ENCODE measurements at places on chromosomes 6 and 20.

- no peak for DNase-seq
Observed at GRCh38 chr6:39281312-39281980, 32.8 kb downstream of the KCNK17 start.

GRCh38 chr6:38632490-38632889, 7.2 kb downstream of the BTBD9 start:
- DNase-seq: no peak

- DNase-seq: no peak
Observed at GRCh38 chr6:33443619-33444504, 10.5 kb upstream of the ZBTB9 start.

DNA sequence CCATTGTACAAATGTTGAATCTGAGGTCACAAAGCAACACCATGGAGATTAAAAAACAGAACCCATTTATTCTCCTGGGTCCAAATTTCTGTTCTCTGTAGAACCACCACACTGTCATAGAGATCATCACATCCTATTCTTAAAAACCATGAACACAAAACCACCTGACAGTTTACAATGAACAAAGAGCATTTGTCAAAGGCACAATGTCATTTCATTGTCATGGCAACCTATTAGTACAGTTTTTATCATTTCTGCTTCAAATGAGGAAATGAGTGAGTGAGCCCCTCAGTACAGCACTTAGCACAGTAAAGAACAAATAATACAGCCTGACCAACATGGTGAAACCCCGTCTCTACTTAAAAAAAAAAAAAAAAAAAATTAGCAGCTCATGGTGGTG, 23.1 kb upstream of the LAMP5 start:
- DNase-seq: no peak

DNA sequence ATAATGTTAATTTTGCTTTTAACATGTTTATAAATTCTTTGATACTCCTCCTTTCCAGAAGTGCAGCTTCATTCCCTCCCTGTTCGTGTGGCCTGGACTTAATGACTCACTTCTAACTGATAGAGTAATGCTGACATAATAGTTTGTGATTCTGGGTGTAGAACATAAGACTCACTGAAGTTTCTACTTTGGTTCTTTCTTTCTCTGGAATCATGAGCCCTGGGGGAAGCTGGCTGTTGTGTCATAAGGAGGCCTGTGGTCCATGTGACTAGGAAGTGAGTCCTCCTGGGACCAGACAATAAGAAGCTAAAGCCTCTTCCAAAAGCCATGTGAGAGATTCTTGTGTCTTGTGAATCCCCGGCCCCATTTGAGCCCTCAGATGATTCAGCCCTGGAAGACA, 30.5 kb upstream of the HLA-G start:
- DNase-seq: no peak

- DNase-seq: no peak
Observed at GRCh38 chr20:41001497-41001896, 27.1 kb upstream of the TOP1 start.

- no peak for DNase-seq
Observed at GRCh38 chr6:152378169-152378568, 259.0 kb downstream of the SYNE1 start.

- no peak for DNase-seq
Observed at GRCh38 chr20:48492015-48492714, 335.6 kb downstream of the PREX1 start.

DNA sequence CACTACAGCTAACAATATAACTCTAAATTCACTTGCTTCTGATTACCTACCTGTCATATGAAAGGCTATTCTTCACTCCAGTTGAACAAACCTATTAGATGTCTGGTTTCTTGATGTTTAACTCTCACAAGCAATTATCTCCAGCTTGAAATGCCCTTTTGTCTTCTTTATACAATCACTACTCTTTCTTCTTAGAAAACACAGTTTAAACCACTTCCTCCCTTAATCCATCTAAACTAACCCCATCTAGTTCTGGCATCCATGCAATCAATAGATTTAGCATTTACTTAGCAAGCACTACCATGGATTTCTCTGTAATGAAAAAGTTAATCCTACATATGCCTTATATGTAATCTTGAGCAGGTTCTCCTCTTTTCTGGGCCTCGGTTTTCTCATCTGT, 127.3 kb downstream of the ATXN1 start:
- no peak for DNase-seq

- DNase-seq: no peak
Observed at GRCh38 chr20:16096756-16097326, 476.4 kb downstream of the KIF16B start.

GRCh38 chr6:17103715-17104114, 1.9 kb downstream of the STMND1 start:
- DNase-seq: no peak

DNA sequence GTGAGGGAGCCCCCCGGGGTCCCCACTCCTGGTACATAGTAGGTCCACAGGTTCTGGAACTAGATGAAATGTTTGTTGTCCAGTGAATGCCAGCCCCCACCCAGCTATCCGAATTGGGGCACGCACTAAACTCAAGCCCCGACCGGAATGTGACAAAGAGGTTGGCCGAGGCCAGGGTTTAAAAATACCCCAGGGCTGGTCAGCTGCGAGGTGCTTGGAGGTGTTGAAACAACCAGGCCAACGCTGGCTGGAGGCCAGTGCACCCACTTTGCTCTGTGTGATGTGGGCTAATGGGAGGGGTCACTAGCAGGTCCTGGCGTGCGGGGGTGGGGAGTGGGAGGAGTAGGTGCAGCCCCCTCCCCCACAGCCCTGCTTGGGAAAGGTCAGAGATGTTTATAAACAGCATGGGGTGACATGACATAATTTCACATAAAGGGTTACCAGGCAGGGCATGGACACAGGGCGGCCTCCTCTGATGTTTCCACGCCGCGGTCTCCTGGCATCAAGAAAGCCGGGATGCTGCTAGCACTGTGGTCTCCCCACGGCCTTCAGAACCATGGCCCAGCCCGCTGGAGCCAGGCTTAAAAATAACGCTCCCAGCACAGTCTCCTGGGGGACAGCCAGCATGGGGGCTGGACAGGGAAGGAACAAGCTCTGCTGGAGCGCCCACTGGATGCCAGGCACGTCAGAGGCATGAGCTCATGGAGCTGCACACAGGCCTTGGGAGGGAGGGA, 111.2 kb upstream of the PTPN1 start:
- no peak for DNase-seq

DNA sequence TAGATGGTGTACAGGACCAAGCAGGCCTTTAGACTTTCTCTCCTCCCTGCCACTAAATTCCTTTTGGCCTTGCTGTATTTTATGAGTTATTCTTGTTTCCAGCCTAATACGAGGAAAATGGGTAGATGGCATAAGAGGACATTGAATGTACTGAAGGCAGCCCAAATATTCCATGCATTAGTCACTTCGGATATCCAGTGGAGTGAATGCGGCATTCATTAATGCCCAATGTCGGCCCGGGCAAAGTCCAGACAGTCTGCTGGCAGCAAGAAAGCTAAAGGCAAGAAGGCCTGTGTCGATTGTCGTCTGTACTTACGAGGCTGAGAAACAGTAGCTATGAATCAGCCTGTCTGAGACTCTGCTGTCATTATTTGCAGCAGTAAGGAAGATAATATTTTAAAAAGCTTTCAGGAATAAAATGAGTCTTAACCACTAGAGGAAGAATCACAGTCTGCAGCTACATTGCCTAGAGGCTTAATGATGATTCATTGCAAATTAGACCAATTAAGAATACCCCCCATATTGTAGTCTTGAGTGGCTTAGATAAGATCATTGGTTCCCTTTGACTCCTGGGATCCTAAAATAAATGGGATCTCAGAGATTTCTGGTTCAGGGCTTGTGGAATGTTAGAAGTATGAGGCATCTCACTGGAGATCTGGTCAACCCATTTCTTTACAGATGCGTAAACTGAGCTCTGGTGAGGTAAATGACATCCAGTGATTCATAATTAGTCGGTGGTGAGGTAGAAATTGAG, 534.1 kb upstream of the JAG1 start:
- DNase-seq: no peak

DNA sequence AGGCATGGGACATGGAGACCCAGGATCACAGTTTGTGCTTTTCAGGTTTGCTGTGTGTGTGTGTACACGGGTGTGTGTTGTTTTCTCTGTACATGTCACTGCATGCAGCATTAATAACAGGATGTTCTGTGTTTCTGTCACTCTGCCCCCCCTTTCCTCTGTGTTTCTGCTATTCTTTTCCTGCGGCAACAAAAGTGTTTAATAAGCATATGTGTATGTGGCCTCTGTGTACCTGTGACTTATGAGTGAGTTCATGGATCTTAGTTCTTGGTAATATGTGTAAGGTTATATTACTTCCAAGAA, 9.8 kb downstream of the SYNGAP1 start:
- DNase-seq: no peak

DNA sequence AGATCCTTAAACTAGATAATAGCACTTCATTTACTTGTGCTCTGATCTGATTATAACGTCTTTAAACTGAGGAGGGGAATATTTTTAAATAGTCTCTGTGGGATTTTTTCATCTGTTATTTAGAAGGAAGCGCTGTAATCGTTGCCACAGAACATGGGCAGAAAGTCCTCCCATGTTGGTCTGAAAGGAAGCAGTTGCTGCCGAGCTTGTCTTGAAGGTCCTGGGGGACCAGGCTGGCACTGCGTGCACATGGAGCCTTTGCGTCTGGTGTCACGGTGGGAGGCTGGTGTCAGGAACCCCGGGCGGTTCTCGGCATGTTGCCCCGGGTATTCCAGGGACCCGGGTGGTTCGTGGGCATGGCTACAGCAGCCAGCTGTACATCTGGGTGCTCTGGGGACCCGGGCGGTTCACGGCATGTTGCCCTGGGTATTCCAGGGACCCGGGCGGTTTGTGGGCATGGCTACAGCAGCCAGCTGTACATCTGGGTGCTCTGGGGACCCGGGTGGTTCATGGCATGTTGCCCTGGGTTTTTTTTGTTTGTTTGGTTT, 11.5 kb downstream of the TPD52L2 start:
- DNase-seq: no peak

GRCh38 chr6:82458705-82459104, 95.1 kb downstream of the TPBG start:
- no peak for DNase-seq

DNA sequence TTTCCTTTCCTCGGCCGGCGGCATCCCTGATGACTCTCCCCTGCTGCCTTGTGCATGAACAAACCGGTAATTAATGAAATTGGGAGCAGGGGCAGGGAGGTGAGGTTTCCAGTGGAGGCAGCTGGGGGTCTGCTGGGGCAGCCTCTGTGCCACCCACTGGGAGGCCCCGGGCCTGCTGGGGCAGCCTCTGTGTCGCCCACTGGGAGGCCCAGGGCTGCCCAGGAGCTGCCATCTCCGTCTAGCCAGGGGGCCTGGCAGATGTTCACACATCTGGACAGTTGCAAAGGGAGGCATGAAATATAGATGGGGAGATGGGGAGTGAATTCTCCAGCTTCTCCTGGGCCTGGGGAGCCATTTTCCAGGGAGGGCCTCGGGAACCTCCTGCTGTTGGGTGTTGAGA, 33.8 kb downstream of the TOX2 start:
- DNase-seq: no peak

- no peak for DNase-seq
Observed at GRCh38 chr6:161918109-161918531, 644.3 kb upstream of the AGPAT4 start.

DNA sequence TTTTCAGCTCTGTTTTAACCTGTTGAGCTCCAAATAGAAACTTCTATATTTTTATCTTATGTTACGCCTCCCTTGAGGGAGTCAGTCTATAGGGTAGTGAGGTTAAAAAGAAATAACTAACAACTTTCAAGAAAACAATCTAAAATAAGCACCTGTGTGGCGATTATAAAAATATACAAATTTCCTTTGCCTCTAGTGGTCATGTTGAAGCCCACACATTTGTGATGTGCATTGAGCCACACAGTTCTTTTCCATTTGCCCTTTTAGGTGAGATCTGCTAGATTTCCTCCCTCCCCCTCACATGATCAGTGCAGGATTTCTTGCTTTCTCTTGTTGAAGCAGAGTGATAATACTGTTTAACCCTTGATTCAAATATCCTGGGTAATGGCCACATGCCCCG, 84.2 kb downstream of the MYB start:
- no peak for DNase-seq

DNA sequence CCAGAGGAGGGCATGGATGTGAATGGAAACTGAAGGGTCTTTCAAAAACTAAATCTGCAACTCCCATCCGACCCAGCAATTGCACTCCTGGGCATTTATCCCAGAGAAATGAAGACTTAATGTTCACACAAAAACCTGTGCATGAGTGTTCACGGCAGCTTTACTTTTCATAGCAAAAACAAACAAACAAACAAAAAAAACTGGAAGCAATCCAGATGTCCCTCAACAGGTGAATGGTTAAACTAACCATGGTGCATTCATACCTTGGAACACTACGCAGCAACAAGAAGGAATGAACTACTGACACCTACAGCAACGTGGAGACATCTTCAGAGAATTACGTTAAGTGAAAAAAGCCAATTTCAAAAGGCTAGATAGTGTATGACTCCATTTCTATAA, 32.2 kb downstream of the PMEPA1 start:
- no peak for DNase-seq

GRCh38 chr6:151417477-151417876, 26.1 kb upstream of the ZBTB2 start:
- no peak for DNase-seq

DNA sequence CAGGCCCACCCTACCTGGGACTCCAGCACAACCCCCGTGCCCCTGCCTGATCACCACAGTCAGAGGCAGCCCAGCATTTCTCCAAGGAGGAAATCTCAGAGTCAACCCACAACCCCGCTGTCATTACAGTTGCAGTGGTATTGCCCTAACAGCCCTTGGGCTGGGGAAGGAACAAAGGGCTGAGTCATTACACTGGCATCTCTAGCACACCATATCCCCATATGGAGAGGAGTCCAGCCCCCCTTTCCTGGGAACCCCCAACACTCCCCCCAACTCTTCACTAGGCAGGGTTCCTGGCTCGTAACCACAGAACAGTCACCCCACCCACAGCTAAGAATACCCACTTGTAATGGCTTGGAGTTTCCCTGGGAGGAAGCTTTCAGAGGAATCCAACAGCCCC, 149.4 kb upstream of the OGFRL1 start:
- no peak for DNase-seq

All from stimulated activated CD8-positive, alpha-beta memory T cell treated with anti-CD3 and anti-CD28 coated beads, Interleukin-4, amount 100 ng/mL, for 1 hour (primary cell).